ENCODE measurements at places on chromosomes 7 and 10.
A peak's percentile ranks its signal among the peaks of the same experiment; 100 is the strongest.

GRCh38 chr7:7738177-7738576 lies 19.8 kb upstream of the RPA3 start:
- no peak for DNase-seq

- no peak for DNase-seq
Measured at GRCh38 chr7:53806119-53806518, 736.1 kb upstream of the VSTM2A start.

- no peak for DNase-seq
Measured at GRCh38 chr10:125802131-125802530, 20.9 kb downstream of the UROS start.

GRCh38 chr10:67609996-67610793 lies 85.8 kb downstream of the CTNNA3 start:
- DNase-seq, result no peak

GRCh38 chr10:33706191-33706590 lies 371.7 kb upstream of the NRP1 start:
- no peak for DNase-seq

- DNase-seq, result no peak
Measured at GRCh38 chr10:80660736-80661135, 123.0 kb downstream of the SH2D4B start.

GRCh38 chr10:34480345-34480744 lies 334.8 kb downstream of the PARD3 start:
- DNase-seq, result no peak

DNA sequence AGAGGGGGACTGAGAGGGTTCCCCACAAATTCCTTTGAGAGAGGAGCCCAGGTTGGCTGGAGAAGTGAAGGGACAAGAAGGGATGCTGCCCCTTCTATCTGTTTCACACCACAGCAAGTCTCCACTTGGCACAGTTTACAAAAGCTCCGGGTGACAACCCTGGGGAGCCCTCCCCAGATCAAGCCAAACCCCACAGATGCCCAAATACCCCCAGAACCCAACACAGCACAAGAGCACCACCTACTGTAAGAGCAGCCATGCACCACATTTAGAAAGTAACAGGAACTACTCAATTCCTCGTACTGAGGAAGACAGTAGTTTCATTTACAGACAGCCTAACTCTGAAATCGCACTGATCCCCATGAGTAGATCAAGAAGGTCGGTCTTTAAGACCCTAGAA lies 67.8 kb upstream of the ATP6V0A4 start:
- DNase-seq, result no peak

GRCh38 chr7:152733286-152733934 lies 26.1 kb upstream of the ACTR3B start:
- no peak for DNase-seq

DNA sequence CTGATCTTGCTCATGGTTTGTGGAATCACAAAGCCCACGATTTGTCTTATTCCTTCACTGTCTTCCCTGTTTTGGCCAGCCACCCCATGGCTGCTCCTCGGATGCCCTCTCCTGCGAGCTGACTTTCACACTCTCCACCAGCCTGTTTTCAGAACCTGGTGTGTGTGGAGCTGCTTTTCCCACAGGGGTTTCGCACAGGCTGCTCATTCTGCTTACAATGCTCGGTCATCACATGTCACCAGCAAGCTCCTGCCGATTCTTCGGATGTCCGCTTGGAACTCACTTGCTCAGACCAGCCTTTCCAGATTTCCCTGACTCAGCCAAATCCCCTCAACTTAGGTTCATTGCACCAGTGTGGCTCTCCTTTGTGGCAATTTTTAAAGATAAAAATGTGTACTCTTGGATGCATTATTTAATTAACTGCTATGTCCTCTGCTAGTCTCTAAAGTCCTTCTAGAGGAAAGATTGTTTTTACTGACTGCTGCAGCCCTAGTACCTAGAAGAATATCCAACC lies 1018.6 kb upstream of the LRRTM3 start:
- DNase-seq, result no peak

DNA sequence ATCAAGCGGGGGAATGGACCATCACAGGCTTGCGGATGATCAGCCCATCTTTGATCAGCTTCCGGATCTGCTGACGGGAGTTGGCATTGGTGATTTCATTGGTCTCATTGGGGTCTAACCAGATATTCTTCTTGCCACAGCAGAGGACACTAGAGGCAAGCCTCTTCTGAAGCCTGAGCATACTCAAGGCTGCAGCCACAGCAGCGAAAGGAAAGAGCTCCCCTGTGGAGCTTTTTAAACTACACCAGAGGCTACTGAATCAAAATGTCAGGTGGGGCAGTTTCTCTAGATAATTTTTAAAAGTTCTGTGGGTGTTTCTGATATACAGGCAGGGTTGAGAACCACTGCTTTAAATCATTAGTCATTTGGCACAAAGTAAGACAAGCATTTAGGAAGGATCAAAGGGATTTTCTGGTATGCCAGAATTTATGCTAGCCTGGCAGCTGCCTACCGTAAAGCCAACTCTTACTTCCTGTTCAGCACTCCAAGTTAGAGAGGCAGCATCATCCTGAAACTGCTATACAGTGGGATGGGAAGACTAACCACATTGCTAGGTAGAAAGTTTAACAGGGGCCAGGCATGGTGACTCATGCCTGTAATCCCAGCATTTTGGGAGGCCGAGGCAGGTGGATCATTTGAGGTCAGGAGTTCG lies 7.0 kb downstream of the NAPEPLD start:
- DNase-seq, result no peak

GRCh38 chr10:25875556-25876165 lies 58.4 kb upstream of the MYO3A start:
- peak; percentile 19 for DNase-seq

DNA sequence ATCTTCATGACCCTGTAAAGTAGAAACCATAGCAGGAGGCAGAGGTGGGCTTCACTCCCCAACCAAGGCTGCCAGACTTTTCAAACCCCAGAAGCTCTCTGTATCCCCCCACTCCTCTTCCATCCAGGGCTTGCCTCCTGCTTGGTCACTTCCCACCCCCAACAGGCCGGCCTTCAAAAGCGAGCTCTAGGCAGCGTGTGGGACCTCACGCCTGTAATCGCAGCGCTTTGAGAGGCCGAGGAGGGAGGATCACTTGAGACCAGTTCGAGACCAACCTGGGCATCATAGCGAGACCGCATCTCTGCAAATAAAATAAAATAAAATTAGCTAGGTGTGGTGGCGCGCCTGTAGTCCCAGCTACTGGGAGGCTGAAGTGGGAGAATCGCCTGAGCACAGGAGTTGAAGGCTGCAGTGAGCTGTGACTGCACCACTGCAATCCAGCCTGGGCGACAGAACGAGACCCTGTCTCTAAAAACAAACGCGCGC lies 743 bp upstream of the POR start:
- DNase-seq, result no peak

DNA sequence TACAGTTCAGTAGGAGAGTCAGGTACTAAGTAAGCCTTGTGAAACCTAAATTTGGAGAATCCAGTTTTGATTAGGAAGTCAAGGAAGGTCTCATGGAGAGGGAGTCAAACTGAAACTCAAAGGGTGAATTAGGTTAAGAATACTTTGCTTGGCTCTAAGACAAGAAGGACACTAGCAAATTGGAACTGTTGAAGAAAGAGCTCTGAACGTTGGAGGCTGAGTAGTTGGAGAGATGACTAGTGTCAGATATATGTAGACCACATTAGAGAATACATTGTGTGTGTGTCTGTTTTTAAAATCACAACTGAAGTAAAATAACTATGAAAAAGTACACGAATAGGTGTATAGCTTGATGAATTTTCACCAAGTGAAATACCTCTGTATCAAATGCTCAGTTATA lies 6.3 kb downstream of the VPS26A start:
- DNase-seq, result no peak

DNA sequence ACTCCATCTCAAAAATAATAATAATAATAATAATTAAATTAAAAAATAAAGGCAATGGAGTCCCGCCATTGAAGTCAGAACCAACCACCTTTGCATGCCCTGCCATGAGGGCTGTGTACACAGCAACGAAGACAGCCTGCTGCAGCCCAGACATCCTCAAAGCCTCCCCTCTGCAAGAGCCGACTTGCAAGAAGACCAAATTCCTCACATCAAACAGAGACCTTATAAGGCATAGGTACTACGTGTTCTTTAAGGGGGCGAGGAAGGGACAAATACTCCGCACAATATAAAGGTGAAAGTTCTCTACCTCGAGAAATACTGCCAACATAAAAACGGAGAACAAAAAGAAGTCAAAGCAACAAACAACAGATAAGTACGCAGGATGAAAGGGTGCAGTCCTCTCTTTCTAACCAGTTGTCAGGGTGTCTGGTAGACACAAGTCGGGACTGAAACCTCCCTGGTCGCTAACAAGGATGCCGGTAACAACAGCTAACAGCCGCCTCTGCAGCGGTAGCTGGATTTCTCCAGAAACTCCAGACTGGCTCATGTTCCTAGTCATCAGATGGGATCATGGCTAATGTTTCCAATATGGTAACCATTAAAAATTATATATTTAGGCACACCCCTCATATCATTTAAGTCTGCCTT lies 23.6 kb downstream of the FGFR2 start:
- DNase-seq, result no peak

- DNase-seq, result no peak
Measured at GRCh38 chr7:41313171-41313570, 389.7 kb downstream of the INHBA start.

GRCh38 chr7:1845536-1846311 lies 175.6 kb downstream of the ELFN1 start:
- no peak for DNase-seq

GRCh38 chr10:13079776-13080050 lies 20.2 kb upstream of the OPTN start:
- no peak for DNase-seq

- no peak for DNase-seq
Measured at GRCh38 chr10:32911285-32912016, 46.6 kb downstream of the ITGB1 start.

GRCh38 chr10:90328896-90329295 lies 528.9 kb downstream of the HTR7 start:
- no peak for DNase-seq

- no peak for DNase-seq
Measured at GRCh38 chr10:42995537-42995936, 81.3 kb upstream of the RET start.

DNA sequence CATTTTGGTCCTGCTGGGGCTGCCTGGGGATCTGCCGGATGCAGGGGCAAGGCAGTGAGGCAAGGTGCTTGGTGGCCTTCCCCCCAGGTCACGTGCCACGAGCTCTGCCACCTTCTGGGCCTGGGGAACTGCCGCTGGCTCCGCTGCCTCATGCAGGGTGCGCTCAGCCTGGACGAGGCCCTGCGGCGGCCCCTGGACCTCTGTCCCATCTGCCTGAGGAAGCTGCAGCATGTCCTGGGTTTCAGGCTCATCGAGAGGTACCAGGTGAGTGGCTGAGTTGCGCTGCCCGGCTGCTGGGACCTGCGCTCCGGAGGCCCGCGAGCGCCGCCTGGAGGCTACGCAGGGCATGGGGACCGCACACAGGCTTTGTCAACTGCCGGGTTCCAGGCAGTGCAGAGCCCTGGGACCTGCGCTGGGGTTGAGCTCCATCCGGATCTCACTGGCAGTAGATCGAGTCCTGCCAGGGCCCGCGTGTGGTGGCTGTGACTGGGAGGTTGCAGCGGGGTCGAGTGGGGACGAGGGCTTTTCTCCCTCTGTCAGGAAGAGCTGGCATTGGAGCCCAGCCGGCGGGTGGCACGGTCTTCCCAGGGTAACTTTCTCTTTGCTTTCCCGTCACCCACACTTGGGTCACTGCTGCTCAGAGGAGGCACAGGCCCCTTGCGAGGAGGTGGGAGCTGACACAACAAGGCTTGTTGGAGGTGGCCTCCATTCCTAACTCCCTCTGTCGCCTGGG lies 21.7 kb downstream of the AMZ1 start:
- peak; percentile 90 for DNase-seq

DNA sequence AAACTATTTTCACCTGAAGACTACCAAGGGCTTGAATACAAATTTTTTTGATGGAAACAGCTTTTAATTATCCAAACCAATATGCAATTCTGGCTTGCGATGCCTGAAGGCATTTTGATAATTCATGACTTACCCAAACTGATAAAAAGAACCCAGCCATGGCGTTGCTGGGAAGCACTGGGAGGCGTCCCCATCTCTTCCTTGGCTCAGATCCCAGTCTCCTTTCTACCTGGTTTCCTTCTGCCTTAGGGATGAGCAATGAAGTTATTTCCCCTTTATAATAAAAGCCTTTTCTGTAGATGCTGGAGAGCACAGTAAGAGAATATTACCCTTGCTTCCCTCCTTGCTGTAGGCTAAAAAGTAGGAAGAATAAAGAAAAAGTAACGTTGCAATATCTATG lies 129.1 kb upstream of the ANK3 start:
- no peak for DNase-seq

GRCh38 chr10:13920465-13920864 lies 333.7 kb downstream of the PRPF18 start:
- no peak for DNase-seq

GRCh38 chr7:132029369-132030085 lies 473.1 kb upstream of the PODXL start:
- no peak for DNase-seq

DNA sequence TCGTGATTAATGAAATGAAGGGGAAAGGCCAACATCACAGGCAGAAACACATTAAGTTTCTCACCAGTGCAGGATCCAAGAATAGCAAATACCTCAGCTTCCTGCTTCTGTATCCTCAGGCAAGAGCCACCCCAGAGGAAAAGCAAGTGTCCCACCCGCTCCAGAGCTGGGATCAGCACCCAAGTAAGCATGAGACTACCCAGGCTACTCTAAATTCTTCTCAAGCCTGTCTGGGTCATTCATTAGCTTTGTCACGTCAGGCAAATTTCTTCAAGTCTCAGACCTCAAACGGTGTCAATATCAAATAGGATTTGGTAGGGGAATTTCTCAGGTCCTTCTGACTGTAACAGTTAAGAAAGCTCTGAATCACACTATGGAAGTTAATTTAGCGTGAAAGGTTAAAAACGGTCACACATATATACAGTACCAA lies 59.0 kb downstream of the GNA12 start:
- DNase-seq, result no peak

DNA sequence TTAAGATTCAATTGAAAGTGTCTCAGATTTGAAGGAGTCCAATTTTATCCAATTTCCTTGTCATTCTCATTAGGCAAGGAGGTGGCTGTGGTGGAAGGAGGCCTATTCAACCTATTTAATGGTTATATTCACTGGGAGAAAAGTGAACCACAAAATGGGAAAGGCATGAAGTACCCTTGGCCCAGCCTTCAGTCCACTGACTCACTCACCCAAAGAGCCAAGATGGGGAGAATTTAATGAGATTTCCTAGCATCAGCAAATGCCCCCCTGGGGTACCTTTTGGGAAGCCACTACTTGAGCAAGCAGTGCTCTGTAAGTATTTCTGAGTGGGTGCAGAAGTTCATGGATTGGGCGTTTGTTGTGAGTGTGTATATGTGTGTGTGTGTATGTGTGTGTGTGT lies 144.1 kb downstream of the NRP1 start:
- no peak for DNase-seq

GRCh38 chr7:147432079-147432478 lies 1158.5 kb upstream of the C7orf33 start:
- DNase-seq, result no peak

- DNase-seq, result peak; percentile 18
Measured at GRCh38 chr7:150799741-150800580, at the start of gene TMEM176B. Gene TMEM176B, minus strand, starts transcription at chr7:150800364. Its CDS starts 3,795 bp downstream, at chr7:150796569.

- DNase-seq, result no peak
Measured at GRCh38 chr7:131124867-131125266, 202.8 kb upstream of the MKLN1 start.

GRCh38 chr10:114561008-114561523 lies 97.0 kb downstream of the ABLIM1 start:
- DNase-seq, result no peak

All from GM12892 (cell line).